ENCODE measurements at places on chromosomes 7 and 10. TPM values are rescaled to one million over a fixed set of nuclear protein-coding genes. Genes with fewer than 3 reads are reported as not detected.

DNA sequence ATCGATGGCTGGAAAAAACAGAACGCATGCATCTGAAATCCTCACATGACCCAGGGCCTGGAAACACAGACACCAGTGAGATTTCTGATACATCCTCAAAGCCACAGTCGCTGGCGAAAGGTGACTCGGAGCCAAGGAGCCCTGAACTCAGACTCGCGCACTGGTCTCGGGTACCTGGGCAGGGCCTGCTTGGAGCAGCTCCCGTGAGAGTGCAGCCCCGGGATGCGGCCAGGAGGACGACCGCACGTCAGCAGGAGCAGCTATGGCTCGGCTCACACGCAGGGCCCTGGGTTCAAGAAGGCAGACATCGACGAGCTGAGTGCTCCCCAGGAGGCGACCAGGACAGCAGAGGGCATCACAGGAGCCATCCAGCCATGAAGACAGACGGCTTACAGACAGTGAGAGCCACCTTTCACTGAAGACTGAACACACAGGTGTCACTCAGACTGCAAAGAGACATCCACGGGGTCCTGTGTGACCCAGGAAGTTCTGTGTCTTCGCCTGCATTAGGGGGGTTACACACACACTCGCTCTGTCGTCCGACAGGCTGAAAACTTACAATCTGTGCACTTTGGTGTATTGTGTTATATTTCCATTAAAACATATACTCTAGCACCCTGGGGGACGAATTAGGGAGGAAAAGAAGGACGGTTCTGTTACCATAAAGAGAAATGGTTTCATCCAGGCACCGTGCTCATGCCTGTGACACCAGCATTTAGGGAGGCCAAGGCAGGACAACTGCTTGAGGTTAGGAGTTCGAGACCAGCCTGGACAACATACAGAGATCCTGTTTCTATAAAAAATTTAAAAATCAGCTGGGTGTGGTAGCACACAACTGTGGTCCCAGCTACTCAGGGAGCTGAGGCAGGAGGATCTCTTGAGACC is 227.7 kb downstream of the MAD1L1 start:
- H3K27me3 ChIP-seq, result no peaks in the 10 kb centered on the region
- no peaks in the 10 kb centered on the region for H3K36me3 ChIP-seq
- peaks cover 6% of the 10 kb centered on the region for H3K4me1 ChIP-seq
- H3K27ac ChIP-seq, result no peak overlapping the region

GRCh38 chr10:100792574-100792973 is 47.2 kb downstream of the PAX2 start:
- H3K36me3 ChIP-seq, result no peaks in the 10 kb centered on the region
- no peaks in the 10 kb centered on the region for H3K4me1 ChIP-seq
- no peak overlapping the region for H3K4me3 ChIP-seq
- no peak for DNase-seq

DNA sequence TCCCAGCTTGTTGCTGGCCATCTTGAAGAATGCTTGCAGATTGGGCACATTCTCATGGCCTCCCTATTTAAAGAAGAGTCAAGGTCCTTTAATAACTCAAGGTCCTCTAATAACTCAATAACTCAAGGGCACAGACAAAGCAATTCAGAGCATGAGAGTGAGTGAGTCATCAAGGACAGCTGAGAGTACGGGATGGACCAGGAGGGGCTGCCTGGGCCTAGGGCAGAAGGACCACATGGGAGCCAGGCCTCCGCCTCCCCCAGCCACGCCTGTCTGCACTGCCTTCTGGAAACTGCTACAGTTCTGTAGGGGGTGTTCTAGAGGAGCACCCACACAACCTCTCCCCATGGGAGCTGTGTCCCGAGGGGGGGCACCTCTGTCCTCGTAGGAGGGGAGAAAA is 48.9 kb downstream of the ZNF503 start:
- H3K27me3 ChIP-seq, result no peaks in the 10 kb centered on the region
- peak; percentile 46 for DNase-seq
- no peaks in the 10 kb centered on the region for H3K36me3 ChIP-seq
- no peak overlapping the region for H3K4me3 ChIP-seq
- no peak overlapping the region for H3K27ac ChIP-seq
- H3K4me1 ChIP-seq, result peaks cover 6% of the 10 kb centered on the region

DNA sequence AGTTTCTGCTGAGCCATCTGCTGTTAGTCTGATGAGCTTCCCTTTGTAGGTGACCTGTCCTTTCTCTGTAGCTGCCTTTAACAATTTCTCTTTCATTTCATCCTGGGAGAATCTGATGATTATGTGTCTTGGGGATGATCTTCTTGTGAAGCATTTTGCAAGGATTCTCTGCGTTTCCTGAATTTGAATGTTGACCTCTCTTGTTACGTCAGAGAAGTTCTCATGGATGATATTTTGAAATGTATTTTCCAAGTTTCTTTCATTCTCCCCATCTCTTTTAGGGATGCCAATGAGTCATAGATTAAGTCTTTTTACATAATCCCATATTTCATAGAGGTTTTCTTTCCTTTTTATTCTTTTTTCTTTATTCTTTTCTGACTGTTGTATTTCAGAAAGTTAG is 184.2 kb upstream of the BET1 start:
- H3K36me3 ChIP-seq, result no peaks in the 10 kb centered on the region
- peaks cover 5% of the 10 kb centered on the region for H3K4me1 ChIP-seq
- DNase-seq, result no peak
- H3K27me3 ChIP-seq, result no peaks in the 10 kb centered on the region

DNA sequence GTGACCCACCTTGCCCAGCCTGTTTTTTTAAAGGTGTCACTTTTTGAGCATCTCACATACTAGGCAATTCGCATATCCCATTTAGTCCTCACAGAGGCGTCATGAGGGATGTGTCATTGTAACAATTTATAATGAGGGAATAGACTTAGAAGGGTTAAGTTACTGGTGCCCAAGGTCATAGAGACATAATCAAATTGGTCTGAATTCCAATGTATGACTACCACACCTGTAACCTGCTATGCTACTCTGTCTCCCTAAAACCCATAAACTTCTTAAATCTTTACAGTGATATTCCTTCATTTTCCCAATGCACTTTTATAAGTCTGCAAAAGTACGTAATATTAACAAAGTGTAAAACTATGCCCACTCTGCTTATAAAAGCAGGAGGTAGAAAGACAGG is 7.1 kb downstream of the ZMYND11 start:
- no peak overlapping the region for H3K27ac ChIP-seq
- no peak for DNase-seq
- no peak overlapping the region for H3K4me3 ChIP-seq
- H3K36me3 ChIP-seq, result no peaks in the 10 kb centered on the region

DNA sequence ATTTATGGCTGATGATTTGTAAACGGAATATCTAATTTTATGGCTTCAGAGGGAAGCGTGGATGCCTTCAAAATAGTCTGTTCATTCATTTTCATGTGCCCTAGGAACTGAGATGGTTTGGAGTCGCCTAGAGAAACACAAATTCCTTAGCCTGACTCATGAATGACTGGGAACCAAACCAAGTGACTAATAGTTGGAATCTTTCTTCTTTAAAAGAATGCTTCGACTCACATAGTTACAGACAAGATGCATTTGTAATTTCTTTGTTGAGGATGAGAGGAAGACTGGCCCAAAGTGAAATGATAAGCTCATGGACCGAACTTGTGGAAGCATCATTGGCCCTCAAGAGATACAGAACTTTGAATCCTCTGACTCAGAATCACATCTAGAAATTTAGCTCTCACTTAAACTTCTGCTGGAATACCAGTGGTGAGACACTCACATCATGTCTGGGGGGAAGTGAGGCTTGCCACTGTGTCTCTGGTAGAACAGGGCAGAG is 1107.2 kb downstream of the NRG3 start:
- H3K4me3 ChIP-seq, result no peak overlapping the region
- no peak overlapping the region for H3K27ac ChIP-seq
- no peaks in the 10 kb centered on the region for H3K4me1 ChIP-seq
- H3K36me3 ChIP-seq, result no peaks in the 10 kb centered on the region

- no peaks in the 10 kb centered on the region for H3K36me3 ChIP-seq
- no peaks in the 10 kb centered on the region for H3K27me3 ChIP-seq
- no peak overlapping the region for H3K27ac ChIP-seq
- H3K4me1 ChIP-seq, result peaks cover 8% of the 10 kb centered on the region
These were observed 9.2 kb upstream of the PWWP2B start for GRCh38 chr10:132387764-132388210.

DNA sequence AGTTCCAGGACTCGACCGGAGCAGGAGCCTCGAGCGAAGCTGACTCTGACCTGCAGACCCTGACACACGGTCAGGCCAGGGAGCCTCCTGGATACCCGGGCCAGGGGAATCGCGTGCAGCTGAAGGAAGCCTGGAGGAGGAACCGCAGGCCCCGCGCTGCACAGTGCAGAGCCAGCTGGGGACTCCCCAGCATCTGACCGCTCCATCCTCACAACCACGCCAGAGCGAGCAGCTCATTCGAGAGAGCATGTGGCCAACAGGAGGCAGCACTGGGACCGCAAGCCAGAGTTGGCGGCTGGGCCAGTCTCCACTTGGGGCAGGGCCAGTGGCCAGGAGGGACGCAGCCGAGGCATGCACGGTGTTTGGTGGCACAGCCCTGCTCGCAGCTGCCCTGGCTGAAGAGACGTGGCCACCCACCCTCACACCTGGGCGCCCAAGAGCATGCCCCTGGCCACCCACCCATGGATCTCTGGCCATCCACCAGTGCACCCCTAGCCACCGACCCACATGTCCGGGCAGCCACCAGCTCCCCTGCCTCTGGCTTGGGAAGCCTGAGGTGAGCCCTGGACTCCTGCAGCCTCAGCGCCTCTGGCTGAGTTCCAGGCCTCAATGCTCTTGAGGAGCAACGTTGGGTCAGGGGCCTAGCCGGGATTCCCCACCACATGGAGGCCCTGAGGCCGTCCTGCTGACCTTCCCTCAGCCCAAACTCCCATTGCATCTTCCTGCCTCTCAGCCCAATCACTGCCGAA is 213.9 kb downstream of the ELFN1 start:
- H3K4me1 ChIP-seq, result no peaks in the 10 kb centered on the region
- H3K4me3 ChIP-seq, result no peak overlapping the region
- H3K27me3 ChIP-seq, result no peaks in the 10 kb centered on the region
- H3K27ac ChIP-seq, result no peak overlapping the region
- DNase-seq, result no peak
- no peaks in the 10 kb centered on the region for H3K36me3 ChIP-seq

DNA sequence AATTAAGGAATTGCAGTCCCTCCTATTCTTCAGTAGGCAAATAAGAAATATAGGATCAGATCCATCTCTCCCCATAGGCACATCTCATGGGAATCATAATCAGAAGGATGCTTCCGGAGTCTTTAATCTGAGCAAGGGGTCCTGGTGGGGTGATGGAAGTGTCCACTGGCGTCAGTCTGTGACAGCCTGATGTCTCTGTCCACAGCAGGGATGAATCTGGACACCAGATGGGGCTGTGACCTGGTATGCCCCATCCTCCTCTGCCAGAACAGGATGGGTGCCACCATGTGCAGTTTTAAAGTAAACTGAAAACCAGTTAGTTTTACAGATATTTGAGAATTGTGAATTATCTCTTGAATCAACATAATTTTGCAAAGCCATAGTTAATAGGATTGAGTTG is 148.7 kb downstream of the C1GALT1 start:
- no peak overlapping the region for H3K4me3 ChIP-seq
- no peak overlapping the region for H3K27ac ChIP-seq
- no peaks in the 10 kb centered on the region for H3K4me1 ChIP-seq
- no peaks in the 10 kb centered on the region for H3K27me3 ChIP-seq
- DNase-seq, result no peak

- peaks cover 6% of the 10 kb centered on the region for H3K4me1 ChIP-seq
- no peak overlapping the region for H3K4me3 ChIP-seq
- DNase-seq, result peak; percentile 56
- no peak overlapping the region for H3K27ac ChIP-seq
- H3K27me3 ChIP-seq, result no peaks in the 10 kb centered on the region
These were observed 55.5 kb upstream of the CALD1 start for GRCh38 chr7:134723892-134724291.

GRCh38 chr7:140342727-140343514 is 55.4 kb downstream of the SLC37A3 start:
- H3K4me1 ChIP-seq, result no peaks in the 10 kb centered on the region
- no peaks in the 10 kb centered on the region for H3K27me3 ChIP-seq
- H3K27ac ChIP-seq, result no peak overlapping the region
- no peaks in the 10 kb centered on the region for H3K36me3 ChIP-seq
- peak; percentile 27 for DNase-seq

- H3K4me1 ChIP-seq, result no peaks in the 10 kb centered on the region
- DNase-seq, result no peak
- no peaks in the 10 kb centered on the region for H3K36me3 ChIP-seq
- H3K27ac ChIP-seq, result no peak overlapping the region
These were observed 226.5 kb upstream of the AKR1E2 start for GRCh38 chr10:4599471-4599870.

DNA sequence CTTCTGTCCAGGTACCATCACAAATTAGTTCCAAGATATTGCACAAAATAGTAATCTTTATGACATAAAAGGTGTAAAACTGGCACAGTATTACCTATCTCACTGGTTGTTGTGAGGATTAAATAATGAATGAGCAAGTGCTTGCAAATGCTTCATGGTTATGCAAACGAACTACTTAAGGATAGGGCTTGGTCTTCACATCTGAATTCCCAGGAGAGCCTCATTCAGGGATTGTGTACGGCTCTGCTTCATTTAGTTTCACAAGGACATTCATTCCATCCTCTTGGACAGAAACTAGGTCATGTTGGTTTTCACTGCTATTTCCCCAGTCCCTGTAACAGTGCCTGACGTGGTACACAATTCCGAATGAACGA is 12.1 kb downstream of the ABCA13 start:
- no peak overlapping the region for H3K4me3 ChIP-seq
- no peaks in the 10 kb centered on the region for H3K27me3 ChIP-seq
- H3K4me1 ChIP-seq, result no peaks in the 10 kb centered on the region
- no peak overlapping the region for H3K27ac ChIP-seq

DNA sequence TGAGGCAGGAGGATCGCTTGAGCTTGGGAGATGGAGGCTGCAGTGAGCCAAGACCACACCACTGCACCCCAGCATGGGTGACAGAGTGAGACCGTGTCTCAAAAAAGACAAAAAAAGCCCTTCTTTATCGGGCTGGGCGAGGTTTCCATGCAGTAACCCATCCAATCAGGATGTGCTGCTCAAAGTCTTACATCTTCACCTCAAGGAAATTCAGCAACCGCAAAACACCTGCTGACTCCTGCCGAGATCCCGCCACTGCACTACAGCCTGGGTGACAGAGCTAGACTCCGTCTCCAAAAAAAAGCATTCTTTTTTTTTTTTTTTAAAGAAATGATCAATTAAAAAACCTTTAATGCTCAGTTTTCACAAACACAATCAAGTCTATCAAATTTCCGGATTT is 75.7 kb upstream of the KCTD7 start:
- no peak overlapping the region for H3K27ac ChIP-seq
- no peak for DNase-seq
- H3K36me3 ChIP-seq, result no peaks in the 10 kb centered on the region
- H3K27me3 ChIP-seq, result no peaks in the 10 kb centered on the region
- no peak overlapping the region for H3K4me3 ChIP-seq

Gene OR2A5
- not detected for total RNA-seq

Gene BHLHA15
- 3.6 TPM for total RNA-seq

Gene NEBL
- total RNA-seq, result 22.1 TPM

Gene BTBD16
- 0.24 TPM for total RNA-seq

Measured in adrenal gland (tissue), 19 donors.